ENCODE measurements at places on chromosomes 5 and 9. TPM values are rescaled to one million over a fixed set of nuclear protein-coding genes. Genes with fewer than 3 reads are reported as not detected.

DNA sequence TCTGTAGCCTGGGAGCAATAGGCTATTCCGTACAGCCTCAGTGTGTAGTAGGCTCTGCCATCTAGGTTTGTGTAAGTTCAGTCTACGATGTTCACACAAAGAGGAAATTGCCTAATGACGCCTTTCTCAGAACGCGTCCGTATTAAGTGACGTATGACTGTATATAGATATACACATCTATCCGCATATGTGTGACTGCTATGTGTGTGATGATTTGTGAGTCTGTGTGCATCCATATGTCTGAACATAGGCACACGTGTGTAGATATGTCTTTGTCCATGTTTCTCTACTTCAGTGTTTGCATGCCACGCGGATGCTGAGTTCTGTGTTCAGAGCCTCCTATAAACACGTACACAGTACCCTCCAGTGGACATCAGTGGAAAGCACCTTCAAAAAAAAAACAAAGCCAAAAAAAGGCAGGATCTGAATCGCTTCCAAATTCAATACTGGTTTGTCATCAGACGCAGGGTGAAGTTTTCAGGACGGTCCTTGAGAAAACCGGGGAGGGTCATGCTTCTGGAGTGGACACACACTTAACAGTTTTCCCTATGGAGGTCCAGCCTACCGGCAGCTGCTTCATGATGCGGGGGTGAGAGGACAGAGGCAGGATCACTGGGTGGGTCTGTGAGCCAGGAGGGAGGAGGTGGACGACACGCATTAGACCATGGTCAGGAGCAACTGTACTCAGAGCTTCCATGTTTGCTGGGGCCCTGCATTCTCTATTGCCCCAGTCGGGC lies 29.5 kb upstream of the ALDH1B1 start:
- no peak for DNase-seq

- peak; percentile 34 for DNase-seq
Observed at GRCh38 chr5:142179776-142180387, 71.3 kb downstream of the NDFIP1 start.

- DNase-seq: peak; percentile 85
Observed at GRCh38 chr9:35945341-35946018, 12.5 kb downstream of the OR2S2 start.

The ACTBL2 gene
- not detected for total RNA-seq

Data from spleen (tissue), 13 donors.